NCI-H2171 (cell line): ENCODE measurements at places on chromosomes 1 and 21.

- no peak for DNase-seq
These were observed 40.6 kb downstream of the NVL start for GRCh38 chr1:224289396-224289795.

- DNase-seq, result no peak
These were observed 13.1 kb upstream of the SLC1A7 start for GRCh38 chr1:53155534-53155933.

DNA sequence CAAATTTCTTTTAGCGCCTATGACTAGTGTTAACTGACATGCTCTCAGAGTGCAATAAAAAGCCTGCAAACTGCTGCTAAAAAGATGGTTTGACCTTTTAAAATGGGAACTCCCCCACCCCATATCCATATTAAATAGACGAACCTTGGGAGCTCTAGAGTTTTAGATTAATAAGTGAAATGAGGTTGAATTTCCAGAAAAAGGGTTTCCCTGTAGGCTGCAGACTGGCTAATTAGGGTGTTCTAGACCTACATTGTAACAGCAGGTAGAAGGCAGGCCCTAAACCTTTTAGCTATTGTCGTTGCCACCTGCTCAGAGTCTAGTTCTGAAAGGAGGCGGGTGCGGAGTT is 2.2 kb downstream of the FAM78B start:
- DNase-seq, result no peak

- no peak for DNase-seq
These were observed 90.4 kb downstream of the KCNN3 start for GRCh38 chr1:154779551-154780189.

- DNase-seq, result no peak
These were observed 9.8 kb upstream of the SSX2IP start for GRCh38 chr1:84700070-84700469.

DNA sequence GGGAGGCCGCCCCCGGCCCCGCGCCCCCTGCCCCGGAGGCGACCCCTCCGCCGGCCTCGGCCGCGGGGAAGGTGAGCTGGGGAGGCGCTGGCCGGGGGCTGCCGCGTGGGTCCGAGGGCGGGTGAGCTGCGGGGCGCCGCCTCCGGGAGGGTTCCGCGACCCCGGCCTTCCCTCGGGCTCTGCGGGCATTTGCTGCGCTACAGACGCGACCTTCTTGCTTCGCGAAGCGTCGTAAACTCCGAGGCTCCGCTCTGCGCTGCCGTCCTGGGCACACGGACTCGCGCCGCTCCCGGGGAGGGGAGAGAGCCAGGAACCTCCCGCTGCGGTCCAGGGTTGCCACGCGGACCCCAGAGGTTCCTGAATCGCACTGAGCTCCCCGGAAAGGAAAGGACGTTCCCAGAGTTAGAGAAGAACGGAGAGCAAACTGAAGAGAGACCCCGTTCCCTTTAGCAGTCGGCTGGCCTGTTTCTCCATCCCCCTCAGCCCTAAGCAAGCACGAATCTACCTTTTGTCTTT is 345 bp downstream of the SLX9 start:
- DNase-seq, result no peak

GRCh38 chr21:26849428-26850115 is 4.4 kb upstream of the ADAMTS1 start:
- peak; percentile 36 for DNase-seq

- DNase-seq, result no peak
These were observed 128.0 kb upstream of the DPYD start for GRCh38 chr1:98048751-98049325.

DNA sequence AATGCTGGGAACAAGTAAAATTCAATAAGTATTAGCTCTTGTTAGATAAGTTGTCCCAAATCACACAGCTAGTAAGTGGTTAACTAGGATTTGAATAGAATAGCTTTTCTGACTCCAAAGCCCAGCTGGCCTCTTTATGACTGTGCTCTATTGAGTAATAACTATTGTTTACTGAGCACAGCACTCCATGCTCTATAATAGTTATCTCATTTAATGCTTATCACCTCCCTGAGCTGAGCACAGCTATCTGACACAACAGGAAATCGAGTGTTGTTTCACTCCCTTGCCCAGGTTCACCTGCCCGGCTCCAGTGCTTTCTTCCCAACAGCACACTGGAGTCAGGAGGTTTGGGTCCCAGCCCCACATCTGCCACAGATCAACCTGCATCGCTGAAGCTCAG is 38.8 kb upstream of the STMN1 start:
- DNase-seq, result no peak

DNA sequence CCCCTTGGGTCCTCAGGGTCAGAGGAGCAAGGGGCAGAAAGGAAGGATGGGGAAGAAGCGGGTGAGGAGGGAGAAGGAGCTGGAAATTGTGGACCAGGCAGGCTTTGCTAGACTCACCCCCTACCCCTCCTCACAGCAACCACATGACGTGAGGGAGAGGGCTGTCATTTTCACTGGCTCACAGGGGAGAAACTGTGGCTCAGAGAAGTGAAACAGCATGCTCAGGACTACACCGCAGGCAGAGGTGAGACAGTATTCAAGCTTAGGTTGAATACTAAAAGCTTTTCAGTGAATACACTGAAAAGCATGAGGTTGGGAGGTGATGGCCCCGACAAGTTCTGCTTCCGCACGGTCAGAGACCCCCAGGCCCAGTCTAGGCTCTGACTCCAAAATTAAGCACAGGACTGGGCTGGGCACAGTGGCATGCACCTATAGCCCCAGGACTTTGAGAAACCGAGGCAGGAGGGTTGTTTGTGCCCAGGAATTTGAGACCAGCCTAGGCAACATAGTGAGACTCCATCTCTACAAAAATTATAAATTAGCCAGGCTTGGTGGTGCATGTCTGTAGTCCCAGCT is 1.2 kb upstream of the CLEC20A start:
- no peak for DNase-seq

- DNase-seq, result no peak
These were observed 21.1 kb upstream of the CD1D start for GRCh38 chr1:158159597-158159996.

DNA sequence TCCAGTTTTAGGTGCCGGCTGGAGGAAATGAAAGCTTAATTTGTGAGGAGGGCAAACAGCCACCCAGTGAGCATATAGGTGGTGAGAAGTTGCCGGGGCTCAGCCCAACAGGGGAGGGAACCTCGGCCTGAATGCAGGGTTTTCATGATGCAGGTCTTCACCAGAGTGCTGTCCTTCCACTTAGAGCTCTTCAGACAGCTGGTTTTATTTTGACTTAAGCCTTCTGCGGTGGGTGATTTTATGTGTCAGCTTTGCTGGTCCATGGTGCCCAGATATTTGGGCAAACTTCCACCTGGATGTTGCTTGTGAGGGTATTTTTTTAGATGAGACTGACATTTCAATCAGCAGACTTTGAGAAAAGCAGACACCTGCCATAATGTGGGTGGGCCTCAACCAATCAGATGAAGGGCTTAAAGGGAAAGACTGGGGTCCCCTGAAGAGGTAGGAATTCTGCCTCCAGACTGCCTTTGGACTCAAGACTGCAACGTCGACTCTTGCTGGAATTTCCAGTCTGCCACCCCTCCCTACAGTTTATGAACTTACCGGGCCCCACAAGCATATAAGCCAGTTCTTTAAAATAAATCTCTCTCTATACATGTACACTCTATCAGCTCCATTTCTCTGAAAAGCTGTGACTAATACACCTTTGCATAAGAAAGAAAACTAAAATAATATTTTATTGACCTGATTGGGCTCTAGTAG is 72.8 kb downstream of the RHOU start:
- no peak for DNase-seq

DNA sequence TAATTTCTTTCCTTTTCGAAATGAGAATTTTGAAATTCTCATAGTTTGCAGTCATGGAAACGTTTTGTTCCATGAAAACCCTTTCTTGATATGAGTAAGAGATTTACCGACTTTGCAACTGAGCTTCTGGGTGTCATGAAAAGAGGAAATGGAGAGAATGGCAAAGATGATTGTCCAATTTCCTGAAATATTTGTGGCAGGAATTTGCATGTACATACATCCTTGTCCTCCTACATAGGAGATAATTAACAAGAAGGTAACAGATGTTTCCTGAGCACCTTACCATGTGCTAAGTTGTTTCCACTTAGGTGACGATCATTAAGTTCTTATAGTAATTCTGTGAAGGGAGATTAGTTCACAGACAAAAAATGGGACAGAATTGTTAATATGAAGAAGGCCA is 170.7 kb downstream of the NEGR1 start:
- DNase-seq, result no peak
